ENCODE measurements at places on chromosomes 5 and 9. TPM values are rescaled to one million over a fixed set of nuclear protein-coding genes. Genes with fewer than 3 reads are reported as not detected.

Gene GADD45G
- 2.1 TPM for total RNA-seq

Gene FOXD4L3
- total RNA-seq = not detected

Gene STK10
- 12.0 TPM for total RNA-seq

Gene TXNDC8
- not detected for total RNA-seq

Gene PCDHAC1
- 0.52 TPM for total RNA-seq

Gene LHX3
- not detected for total RNA-seq

Gene NUTM2G
- total RNA-seq = not detected

Gene PRPF4
- 19.3 TPM for total RNA-seq

Gene PCDHA10
- total RNA-seq = under 0.01 TPM

Gene INSL4
- not detected for total RNA-seq

Gene HRH2
- 1.0 TPM for total RNA-seq

Gene PCDHB7
- 2.1 TPM for total RNA-seq

Gene BRD9
- 22.4 TPM for total RNA-seq

Gene HMCN2
- total RNA-seq = 12.5 TPM

Gene CER1
- not detected for total RNA-seq

Gene CCNI2
- total RNA-seq = not detected

Gene FAM169A
- total RNA-seq = 0.52 TPM

Gene HK3
- total RNA-seq = 4.2 TPM

Gene TTC23L
- total RNA-seq = not detected

Gene PDE6A
- total RNA-seq = not detected

Gene FRMD3
- total RNA-seq = 27.7 TPM

Gene KIAA1958
- total RNA-seq = 3.7 TPM

Gene GDF9
- total RNA-seq = 0.52 TPM

Gene CENPP
- 15.7 TPM for total RNA-seq

Gene C9orf153
- 1.6 TPM for total RNA-seq

Gene IRX1
- total RNA-seq = 2.1 TPM

Gene SPINK6
- total RNA-seq = not detected

Gene IFNA21
- total RNA-seq = not detected

Gene KIAA0825
- 5.2 TPM for total RNA-seq
